ENCODE measurements at places on chromosomes 5 and 9. TPM values are rescaled to one million over a fixed set of nuclear protein-coding genes. Genes with fewer than 3 reads are reported as not detected.

- H3K27me3 ChIP-seq = no peaks in the 10 kb centered on the region
- H3K4me3 ChIP-seq = no peak overlapping the region
- H3K27ac ChIP-seq = no peak overlapping the region
- no peak for DNase-seq
- no peaks in the 10 kb centered on the region for H3K36me3 ChIP-seq
Measured at GRCh38 chr5:26553079-26553478, 485.3 kb downstream of the CDH9 start.

DNA sequence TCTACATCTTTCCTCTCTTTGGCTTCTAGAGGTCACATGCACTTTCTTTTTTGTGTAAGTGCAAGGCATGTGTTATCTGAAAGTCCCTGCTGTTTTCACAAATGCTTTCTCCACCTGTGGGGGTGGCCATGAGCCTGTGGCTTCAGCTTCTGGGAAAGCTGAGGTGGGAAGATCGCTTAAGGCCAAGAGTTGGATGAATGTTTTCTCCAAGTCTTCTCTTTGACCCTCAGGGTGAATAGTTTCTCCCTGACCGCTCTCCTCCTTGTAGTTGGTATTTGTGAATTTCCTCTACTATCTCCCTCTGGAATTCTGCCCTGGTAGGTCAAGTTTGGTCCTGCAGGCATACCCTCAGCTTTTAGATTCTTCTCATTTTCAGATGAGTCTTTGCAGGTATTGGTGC lies 74.2 kb downstream of the UGCG start:
- H3K4me1 ChIP-seq = peaks cover 12% of the 10 kb centered on the region
- no peaks in the 10 kb centered on the region for H3K36me3 ChIP-seq
- H3K27me3 ChIP-seq = no peaks in the 10 kb centered on the region
- no peak overlapping the region for H3K4me3 ChIP-seq

GRCh38 chr9:124675261-124676158 lies 95.6 kb downstream of the NR6A1 start:
- no peak overlapping the region for H3K27ac ChIP-seq
- no peaks in the 10 kb centered on the region for H3K27me3 ChIP-seq
- H3K4me1 ChIP-seq = no peaks in the 10 kb centered on the region
- no peak overlapping the region for H3K4me3 ChIP-seq
- DNase-seq = no peak

CBY3 gene
- not detected for total RNA-seq

DNA sequence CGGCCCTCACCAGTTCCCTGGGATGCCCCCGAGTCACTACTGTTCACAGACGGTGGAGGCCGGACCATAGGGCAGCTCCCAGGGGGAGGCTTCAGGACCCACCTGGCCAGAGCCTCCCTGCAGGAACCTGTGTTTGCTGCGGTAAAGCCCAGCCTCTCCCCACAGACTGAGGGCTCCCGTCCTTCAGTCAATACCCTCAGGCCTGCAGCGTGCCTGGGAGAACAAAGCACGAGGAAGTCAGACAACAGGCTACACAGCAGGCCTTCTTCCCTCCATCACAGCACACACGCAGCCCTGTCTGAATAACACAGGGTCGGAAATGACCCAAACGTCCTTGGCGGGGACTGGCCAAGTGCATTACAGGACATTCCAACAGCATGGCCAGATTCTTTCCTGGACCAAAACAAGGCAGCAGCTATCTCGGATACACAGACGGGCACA lies 34.4 kb downstream of the COL23A1 start:
- no peaks in the 10 kb centered on the region for H3K36me3 ChIP-seq
- H3K27me3 ChIP-seq = peaks cover 42% of the 10 kb centered on the region
- H3K4me1 ChIP-seq = peaks cover 23% of the 10 kb centered on the region
- no peak overlapping the region for H3K4me3 ChIP-seq
- no peak overlapping the region for H3K27ac ChIP-seq
- no peak for DNase-seq

ORM2 gene
- total RNA-seq = 0.98 TPM

DNA sequence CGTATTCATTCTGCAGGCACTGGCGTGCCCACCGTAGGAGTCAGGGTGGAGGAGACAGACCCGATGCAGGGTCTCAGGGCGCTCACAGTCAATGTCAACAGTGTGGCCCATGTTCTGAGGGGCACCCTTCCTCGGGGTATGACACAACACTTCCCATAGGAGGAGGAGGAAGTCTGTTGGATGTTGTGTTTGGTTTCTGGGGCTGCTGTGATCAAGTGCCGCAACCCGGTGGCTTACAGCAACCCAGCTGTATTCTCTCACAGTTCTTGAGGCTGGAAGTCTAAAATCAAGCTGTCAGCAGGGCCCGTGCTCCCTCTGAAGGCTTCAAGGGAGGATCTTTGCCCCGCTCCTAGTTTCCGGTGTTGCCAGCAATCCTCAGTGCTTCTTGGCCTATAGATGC lies 5.6 kb upstream of the HNRNPAB start:
- no peak overlapping the region for H3K4me3 ChIP-seq
- no peak for DNase-seq
- H3K36me3 ChIP-seq = no peaks in the 10 kb centered on the region
- H3K27me3 ChIP-seq = peaks cover 5% of the 10 kb centered on the region
- peaks cover 3% of the 10 kb centered on the region for H3K4me1 ChIP-seq

GRCh38 chr9:136270173-136270705 lies 24.6 kb upstream of the QSOX2 start:
- no peak for DNase-seq
- H3K36me3 ChIP-seq = no peaks in the 10 kb centered on the region
- no peak overlapping the region for H3K4me3 ChIP-seq
- H3K4me1 ChIP-seq = peaks cover 29% of the 10 kb centered on the region
- H3K27ac ChIP-seq = no peak overlapping the region

DNA sequence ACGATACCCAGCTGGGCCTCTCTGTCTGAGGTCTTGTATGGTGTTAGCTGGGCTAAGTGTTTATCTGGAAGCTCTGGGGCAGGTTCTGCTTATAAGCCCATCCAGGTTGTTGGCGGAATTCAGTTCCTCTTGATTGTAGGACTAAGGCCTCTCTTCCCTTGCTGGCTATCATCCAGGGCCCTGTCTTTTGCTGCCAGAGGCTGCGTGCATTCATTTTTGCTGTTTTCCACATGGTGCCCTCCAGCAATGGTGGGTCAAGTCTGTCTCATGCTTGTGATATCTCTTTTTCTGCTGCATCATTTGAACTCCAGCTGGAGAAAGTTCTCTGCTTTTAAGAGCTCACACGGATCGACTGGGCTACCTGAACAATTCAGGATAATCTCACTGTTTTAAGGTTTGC lies 105.7 kb upstream of the ZNF618 start:
- no peak for DNase-seq
- H3K27ac ChIP-seq = no peak overlapping the region
- no peaks in the 10 kb centered on the region for H3K4me1 ChIP-seq
- H3K4me3 ChIP-seq = no peak overlapping the region

PRUNE2 gene
- total RNA-seq = 0.07 TPM

GRCh38 chr9:2726650-2727340 lies 9.5 kb downstream of the KCNV2 start:
- DNase-seq = no peak
- no peaks in the 10 kb centered on the region for H3K36me3 ChIP-seq
- H3K27me3 ChIP-seq = no peaks in the 10 kb centered on the region

CA9 gene
- 0.73 TPM for total RNA-seq

ACOT12 gene
- not detected for total RNA-seq

DNA sequence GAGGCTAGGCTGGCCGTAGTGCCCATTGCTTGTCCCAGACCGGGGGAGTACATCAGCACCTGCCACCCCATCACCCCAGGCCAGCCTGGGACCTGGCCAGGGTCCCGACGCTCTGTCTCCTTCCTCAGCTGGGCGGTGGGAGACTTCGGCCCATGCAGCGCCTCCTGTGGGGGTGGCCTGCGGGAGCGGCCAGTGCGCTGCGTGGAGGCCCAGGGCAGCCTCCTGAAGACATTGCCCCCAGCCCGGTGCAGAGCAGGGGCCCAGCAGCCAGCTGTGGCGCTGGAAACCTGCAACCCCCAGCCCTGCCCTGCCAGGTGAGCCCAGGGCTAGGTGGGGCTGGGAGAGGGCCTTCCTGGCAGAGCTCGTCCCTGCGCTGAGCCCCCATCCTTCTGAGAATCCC lies 16.5 kb upstream of the CACFD1 start:
- DNase-seq = no peak
- no peak overlapping the region for H3K4me3 ChIP-seq
- peaks cover 84% of the 10 kb centered on the region for H3K27me3 ChIP-seq
- H3K36me3 ChIP-seq = no peaks in the 10 kb centered on the region
- H3K27ac ChIP-seq = no peak overlapping the region

- no peak for DNase-seq
- H3K27ac ChIP-seq = no peak overlapping the region
- H3K4me3 ChIP-seq = no peak overlapping the region
- H3K27me3 ChIP-seq = no peaks in the 10 kb centered on the region
- no peaks in the 10 kb centered on the region for H3K36me3 ChIP-seq
- H3K4me1 ChIP-seq = no peaks in the 10 kb centered on the region
Measured at GRCh38 chr5:148697180-148697808, 43.0 kb upstream of the HTR4 start.

PCDHA1 gene
- total RNA-seq = not detected

- peaks cover 9% of the 10 kb centered on the region for H3K4me1 ChIP-seq
- H3K27ac ChIP-seq = peak overlapping the region; percentile 63
- H3K36me3 ChIP-seq = peaks cover 29% of the 10 kb centered on the region
- H3K27me3 ChIP-seq = no peaks in the 10 kb centered on the region
- H3K4me3 ChIP-seq = peak overlapping the region; percentile 95
Measured at GRCh38 chr9:136849960-136850865, 1.0 kb downstream of the PHPT1 start.

- H3K36me3 ChIP-seq = no peaks in the 10 kb centered on the region
- H3K27me3 ChIP-seq = peaks cover 5% of the 10 kb centered on the region
- H3K27ac ChIP-seq = no peak overlapping the region
- no peak overlapping the region for H3K4me3 ChIP-seq
- H3K4me1 ChIP-seq = no peaks in the 10 kb centered on the region
- DNase-seq = no peak
Measured at GRCh38 chr5:74839229-74839628, 27.0 kb downstream of the FAM169A start.

- H3K27me3 ChIP-seq = no peaks in the 10 kb centered on the region
- no peak overlapping the region for H3K27ac ChIP-seq
- no peaks in the 10 kb centered on the region for H3K36me3 ChIP-seq
- DNase-seq = no peak
- no peaks in the 10 kb centered on the region for H3K4me1 ChIP-seq
Measured at GRCh38 chr9:82332018-82332773, 343.6 kb downstream of the SPATA31D1 start.

ZBED3 gene
- not detected for total RNA-seq

- no peak within 1 kb of the TSS for H3K27ac ChIP-seq
- DNase-seq = no peak
- H3K4me1 ChIP-seq = no peaks in the 10 kb centered on the region
- H3K27me3 ChIP-seq = peaks cover 10% of the 10 kb centered on the region
- no peak within 1 kb of the TSS for H3K4me3 ChIP-seq
Measured at GRCh38 chr9:69324549-69325401, at the start of gene ENTREP1. TSS of gene ENTREP1 (plus strand) at chr9:69325215. CDS start at chr9:69325310, 95 bp downstream.

KIAA1958 gene
- total RNA-seq = 16.0 TPM

DNA sequence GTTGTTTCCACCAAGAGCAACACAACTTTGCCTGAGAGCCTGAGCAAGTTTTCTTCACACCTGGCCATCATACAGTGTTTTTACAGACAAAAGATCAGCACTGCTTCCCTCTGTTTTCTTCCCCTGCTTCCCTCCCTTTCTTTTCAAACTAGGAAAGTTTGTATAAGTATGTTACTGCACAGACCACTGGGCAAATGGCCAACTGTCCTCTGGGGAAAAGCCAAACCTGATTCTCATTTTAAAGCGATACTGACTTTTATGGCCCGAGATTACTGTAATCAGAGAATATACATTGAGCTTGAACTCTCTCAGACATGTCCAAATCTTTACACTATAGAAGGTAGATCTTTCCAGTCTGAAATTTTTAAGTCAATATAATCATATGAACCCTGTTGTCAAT lies 415.0 kb downstream of the NFIB start:
- H3K4me3 ChIP-seq = no peak overlapping the region
- no peak overlapping the region for H3K27ac ChIP-seq
- H3K27me3 ChIP-seq = no peaks in the 10 kb centered on the region
- DNase-seq = no peak

SOWAHA gene
- not detected for total RNA-seq

DNA sequence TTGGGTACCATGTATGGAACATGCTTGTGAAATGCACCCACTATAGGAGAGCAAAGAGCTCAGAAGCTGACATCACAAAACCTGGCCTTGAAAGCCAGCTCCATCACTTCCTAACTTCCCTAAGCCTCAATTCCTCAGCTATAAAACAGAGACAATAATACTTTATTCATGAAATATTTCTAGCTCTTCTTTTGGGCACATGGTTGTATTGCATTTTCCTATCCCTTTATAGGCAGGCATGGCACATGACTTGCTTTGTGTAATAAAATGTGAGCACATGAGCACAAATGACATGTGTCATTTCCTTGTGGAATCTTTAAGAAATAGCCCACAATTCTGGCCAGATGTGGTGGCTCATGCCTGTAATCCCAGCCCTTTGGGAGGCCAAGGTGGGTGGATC lies 18.5 kb downstream of the ZNF366 start:
- H3K36me3 ChIP-seq = no peaks in the 10 kb centered on the region
- no peaks in the 10 kb centered on the region for H3K4me1 ChIP-seq
- no peak overlapping the region for H3K27ac ChIP-seq
- no peaks in the 10 kb centered on the region for H3K27me3 ChIP-seq
- no peak overlapping the region for H3K4me3 ChIP-seq
- DNase-seq = no peak

DNA sequence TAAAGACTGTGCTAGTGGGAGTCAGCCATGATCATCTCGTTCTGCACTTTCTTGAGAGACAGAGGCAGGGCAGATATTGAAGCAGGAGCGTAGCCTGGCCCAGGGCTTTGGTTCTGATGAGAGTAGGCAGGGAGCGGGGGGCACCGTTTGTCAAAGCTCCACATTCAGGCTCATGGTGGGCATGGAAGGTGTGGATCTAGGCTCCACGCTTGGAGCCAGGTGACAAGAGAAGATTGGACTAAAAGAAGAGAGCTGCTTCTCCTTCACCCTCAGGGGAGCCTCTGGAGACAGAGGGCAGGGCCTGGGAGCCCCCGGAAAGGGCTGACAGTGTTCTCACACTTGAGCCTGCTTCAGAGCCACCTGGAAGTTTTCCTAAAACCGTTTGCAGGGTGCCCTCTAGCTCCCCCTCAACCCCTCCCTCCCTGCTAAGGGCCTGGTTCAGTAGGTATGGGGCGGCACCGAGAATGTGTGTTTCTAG lies 24.7 kb upstream of the FCN2 start:
- no peaks in the 10 kb centered on the region for H3K36me3 ChIP-seq
- no peak overlapping the region for H3K4me3 ChIP-seq
- H3K4me1 ChIP-seq = no peaks in the 10 kb centered on the region

DNA sequence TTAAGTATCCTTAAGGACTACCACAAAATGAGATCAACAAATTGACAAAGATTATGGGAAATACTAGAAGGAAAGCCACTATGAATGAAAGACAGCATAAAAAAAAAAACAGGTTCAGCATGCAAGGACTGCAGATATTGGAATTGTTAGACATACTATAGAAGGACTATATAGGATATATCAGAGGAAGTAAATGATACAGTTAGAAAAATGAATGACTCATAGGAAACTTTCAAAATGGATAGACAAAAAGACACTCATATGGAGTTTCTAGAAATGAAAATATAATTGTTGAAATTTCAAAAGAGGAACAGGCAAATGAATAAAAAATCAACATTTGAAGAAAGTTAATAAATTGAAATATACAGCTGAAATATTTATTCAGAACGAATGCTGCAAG lies 180.6 kb downstream of the PLK2 start:
- no peaks in the 10 kb centered on the region for H3K27me3 ChIP-seq
- no peak for DNase-seq
- no peak overlapping the region for H3K27ac ChIP-seq
